ENCODE measurements at places on chromosomes 7 and 10. TPM values are rescaled to one million over a fixed set of nuclear protein-coding genes. Genes with fewer than 3 reads are reported as not detected.

CDHR3 gene
- 5.4 TPM for total RNA-seq

GSTO2 gene
- total RNA-seq, result 2.3 TPM

CHN2 gene
- not detected for total RNA-seq

MKI67 gene
- total RNA-seq, result 70.7 TPM

H2BK1 gene
- not detected for total RNA-seq

GPNMB gene
- 3.2 TPM for total RNA-seq

SLC26A3 gene
- total RNA-seq, result not detected

TMEM270 gene
- total RNA-seq, result 0.23 TPM

TMEM236 gene
- 0.09 TPM for total RNA-seq

SGMS1 gene
- 51.1 TPM for total RNA-seq

HTR5A gene
- total RNA-seq, result not detected

RBP4 gene
- 5.1 TPM for total RNA-seq

KCNH2 gene
- 1.0 TPM for total RNA-seq

TSPAN14 gene
- total RNA-seq, result 171 TPM

ADIRF gene
- not detected for total RNA-seq

SHTN1 gene
- total RNA-seq, result 24.8 TPM

SEMA4G gene
- 7.1 TPM for total RNA-seq

OR2A5 gene
- not detected for total RNA-seq

CDNF gene
- 0.52 TPM for total RNA-seq

SEMA3A gene
- 3.7 TPM for total RNA-seq

TRUB1 gene
- 15.9 TPM for total RNA-seq

CHST3 gene
- 35.6 TPM for total RNA-seq

MKRN1 gene
- 53.4 TPM for total RNA-seq

CYP2C8 gene
- total RNA-seq, result not detected

ERLIN1 gene
- 58.5 TPM for total RNA-seq

CRHR2 gene
- not detected for total RNA-seq

HDAC9 gene
- 0.40 TPM for total RNA-seq

SORBS1 gene
- 0.63 TPM for total RNA-seq

ASB10 gene
- not detected for total RNA-seq

FKBP6 gene
- total RNA-seq, result not detected

TRIM74 gene
- not detected for total RNA-seq

C10orf88 gene
- 9.2 TPM for total RNA-seq

CTBP2 gene
- total RNA-seq, result 94.9 TPM

CD36 gene
- 0.19 TPM for total RNA-seq

TYW1B gene
- 2.6 TPM for total RNA-seq

OPN1SW gene
- total RNA-seq, result not detected

TMEM178B gene
- total RNA-seq, result 1.5 TPM

NACAD gene
- total RNA-seq, result 0.35 TPM

DKK1 gene
- total RNA-seq, result 475 TPM

ASAH2B gene
- 3.4 TPM for total RNA-seq

MSMB gene
- not detected for total RNA-seq

WDR86 gene
- not detected for total RNA-seq

C10orf143 gene
- total RNA-seq, result 1.1 TPM

TEX47 gene
- total RNA-seq, result not detected

BAMBI gene
- 13.7 TPM for total RNA-seq

OR2A7 gene
- not detected for total RNA-seq

NME8 gene
- not detected for total RNA-seq

CARD11 gene
- total RNA-seq, result 1.3 TPM
